ENCODE measurements at places on chromosomes 3 and 15.

DNA sequence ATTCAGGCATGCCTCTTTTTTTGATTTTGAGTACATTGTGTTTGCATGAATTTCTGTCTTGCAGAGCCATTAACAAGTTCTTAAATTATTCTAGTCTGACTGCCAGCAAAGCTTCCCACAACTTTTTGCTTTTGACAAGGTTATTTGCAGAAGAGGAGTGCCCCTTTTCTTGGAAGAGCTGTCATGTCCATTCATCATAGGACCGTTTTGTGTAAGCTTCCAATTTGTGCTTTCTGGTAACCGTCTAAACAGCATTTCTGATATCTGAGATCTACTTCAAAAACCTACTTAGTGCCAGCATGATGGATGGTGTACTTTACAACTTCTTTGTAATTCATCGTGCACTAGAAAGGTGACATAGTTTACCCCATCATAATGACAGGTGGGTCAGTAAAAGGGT is 379.7 kb downstream of the NAALADL2 start:
- no peak for DNase-seq

DNA sequence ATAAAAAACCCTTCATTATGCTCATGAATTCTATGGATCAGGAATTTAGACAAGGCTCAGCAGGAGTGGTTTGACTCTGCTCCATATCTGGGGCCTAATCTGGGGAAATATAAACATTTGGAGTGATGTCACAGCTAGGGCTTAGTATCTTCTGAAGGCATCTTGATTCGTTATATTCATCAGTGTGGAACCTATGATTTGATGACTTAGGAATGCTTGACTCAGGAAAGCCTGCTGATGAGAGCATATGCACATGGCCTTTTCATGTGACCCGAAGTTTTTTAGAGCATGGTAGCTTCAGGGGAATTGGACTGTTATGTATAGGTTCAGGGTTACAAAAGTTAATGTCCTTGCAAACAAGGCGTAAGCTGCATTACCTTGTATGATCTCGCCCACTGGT is 184.9 kb upstream of the LRRC3B start:
- peak; percentile 79 for DNase-seq

DNA sequence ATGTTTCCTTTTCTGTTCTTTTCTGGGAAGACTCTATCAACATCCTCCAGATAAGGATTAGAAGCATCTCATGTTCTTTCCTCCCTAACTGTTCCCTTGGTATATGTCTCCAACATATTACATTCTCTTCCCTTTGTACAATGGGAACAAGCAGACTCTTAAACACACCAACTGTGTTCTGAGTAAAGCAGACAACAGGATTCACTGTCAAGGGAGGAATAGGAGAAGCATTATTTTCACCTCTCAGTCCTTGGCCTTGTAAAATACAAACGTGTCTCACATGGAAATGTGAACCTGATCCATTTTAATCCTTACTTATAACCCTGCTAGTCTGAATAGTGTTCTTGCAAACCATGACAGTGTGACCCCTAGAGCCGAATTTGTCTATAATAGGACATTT is 19.6 kb downstream of the GYG1 start:
- DNase-seq: no peak

DNA sequence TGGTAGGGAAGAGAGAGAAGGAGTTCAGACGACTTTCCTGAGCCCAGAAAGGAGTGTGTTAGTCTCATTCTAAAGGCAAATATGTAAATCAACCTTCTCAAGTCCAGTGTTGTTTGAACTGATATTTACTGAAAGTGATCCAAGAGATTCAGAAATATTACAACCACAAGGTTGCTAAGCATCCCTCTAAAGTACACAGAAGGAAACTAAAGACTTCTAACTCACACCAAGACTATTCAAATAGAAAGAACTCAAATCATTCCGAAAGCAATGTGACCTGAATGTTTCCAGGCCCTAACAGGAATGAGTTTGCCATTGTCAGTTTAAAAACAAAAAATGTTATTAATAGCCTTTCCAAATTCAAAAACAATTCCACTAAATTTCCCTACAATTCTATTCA is 56.9 kb upstream of the VGLL3 start:
- no peak for DNase-seq

- DNase-seq: no peak
These were observed 12.1 kb downstream of the RFTN1 start for GRCh38 chr3:16501376-16501775.

- DNase-seq: no peak
These were observed 527.7 kb downstream of the EPHA3 start for GRCh38 chr3:89635137-89635536.

DNA sequence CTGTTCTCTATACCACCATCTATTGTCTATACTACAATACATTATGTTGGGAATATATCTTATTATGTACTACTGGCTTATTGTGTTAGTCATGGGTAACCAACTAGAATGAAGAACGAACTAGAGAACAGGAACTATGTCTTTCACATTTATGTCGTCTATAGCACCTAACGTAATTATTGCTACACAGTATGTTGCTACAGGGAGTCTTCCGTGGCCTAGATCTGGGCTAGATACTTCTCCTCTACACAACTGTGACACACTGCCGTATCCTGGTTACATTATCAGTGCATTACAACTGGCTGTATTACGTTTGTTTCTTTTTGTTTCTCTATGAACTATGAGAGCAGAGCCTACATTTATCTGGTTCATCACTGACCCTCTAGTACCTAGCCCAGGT is 34.0 kb downstream of the SCG5 start:
- no peak for DNase-seq

GRCh38 chr3:150899141-150899540 is 6.1 kb downstream of the MINDY4B start:
- no peak for DNase-seq

DNA sequence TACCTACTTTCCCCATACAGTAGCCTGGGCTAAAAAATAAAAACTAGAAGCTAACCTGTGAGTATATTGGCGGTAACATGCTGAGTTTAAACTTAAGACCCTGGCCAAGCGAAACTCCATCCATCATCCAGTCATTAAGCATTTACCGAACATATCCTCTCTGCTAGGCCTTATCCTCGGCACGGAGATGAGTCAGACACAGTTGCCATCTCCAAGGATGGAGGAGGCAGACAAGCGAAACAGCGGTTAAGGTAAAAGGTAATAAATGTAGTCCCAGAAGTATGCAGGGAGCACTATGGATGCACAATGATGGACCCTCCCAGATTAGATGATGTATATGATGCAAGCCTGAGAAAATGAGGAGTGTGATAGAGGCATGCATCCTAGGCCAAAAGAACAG is 143.6 kb downstream of the RYR3 start:
- DNase-seq: no peak

DNA sequence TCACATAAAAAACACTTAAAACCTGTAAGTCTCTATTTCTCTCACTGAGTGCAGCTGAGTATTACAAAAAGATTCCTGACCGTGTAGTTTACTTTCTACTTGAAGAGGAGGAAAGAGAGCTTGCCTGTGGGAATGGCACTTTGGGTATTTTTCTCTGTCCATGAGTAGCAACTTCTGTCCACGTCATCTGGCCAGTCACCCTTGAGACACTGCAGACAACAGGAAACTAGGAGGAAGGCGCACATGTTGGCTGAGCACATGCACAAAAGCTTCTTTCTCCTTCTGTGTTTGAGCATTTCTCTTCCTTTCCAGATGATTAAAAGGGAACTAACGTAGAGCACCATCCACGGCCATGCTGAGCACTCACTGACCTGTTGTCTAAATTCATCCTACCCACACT is 19.7 kb downstream of the STARD5 start:
- peak; percentile 38 for DNase-seq

- peak; percentile 35 for DNase-seq
These were observed 145.4 kb downstream of the KLHL25 start for GRCh38 chr15:85649372-85649771.

- peak; percentile 21 for DNase-seq
These were observed 36.8 kb downstream of the EHD4 start for GRCh38 chr15:41935566-41936020.

DNA sequence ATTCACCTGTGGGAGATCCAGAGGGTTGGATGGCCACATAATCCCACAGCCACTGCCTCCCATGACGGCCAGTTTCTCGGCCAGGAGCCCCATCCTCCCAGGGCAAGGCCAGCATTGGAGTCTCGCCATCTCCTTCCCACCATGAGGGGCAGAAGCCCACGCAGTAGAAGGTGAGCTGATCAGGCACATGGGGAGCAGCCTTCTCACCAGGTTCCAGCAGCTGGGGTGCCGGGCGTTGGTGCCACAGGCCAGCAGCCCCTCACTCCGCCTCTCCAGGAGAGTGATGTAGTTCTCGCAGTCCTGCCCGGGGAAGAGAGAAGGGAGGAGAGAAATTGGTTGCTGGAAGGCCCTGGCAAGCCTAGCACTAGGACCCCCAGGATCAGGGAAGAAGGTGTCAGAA is 16.1 kb downstream of the SEMA7A start:
- no peak for DNase-seq

DNA sequence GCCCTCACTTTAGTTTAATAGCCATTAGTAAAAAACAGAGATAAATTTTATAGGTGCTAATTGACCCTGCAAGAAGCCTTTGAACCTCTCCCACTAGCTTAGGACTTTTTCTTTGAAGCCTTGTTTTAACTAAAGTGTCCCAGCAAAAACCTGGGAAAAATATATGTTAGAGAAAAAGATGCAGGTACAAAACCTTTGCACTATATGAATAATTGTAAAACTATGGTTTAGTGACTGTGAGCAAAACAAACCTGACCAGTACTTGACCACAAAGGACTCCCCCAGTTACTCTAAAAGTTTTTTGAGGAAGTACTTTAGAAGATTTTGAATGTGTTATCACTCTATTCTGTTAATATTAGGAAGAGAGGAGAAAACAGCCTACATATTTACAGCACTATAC is 123.3 kb upstream of the TP63 start:
- no peak for DNase-seq

DNA sequence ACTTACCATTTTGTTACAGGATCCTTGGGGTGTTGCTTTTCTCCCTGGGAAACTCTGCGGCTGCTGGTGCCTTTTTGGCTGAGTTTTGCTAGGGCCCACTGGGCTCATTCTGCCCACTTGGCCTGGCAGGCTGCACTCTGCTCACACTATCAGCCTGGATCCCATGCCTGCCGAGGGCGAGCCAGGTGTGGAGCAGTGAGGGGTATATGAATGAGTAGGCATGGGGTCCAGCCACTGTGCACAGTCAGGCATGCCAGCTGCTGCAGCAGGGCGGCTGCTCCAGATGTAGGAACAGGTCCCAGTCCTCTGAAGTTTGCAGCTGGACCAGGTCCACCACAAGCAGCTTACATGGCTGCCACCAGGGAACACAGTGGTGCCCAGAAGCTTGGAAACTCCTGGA is 136.4 kb upstream of the CNTN3 start:
- no peak for DNase-seq

- no peak for DNase-seq
These were observed 41.9 kb downstream of the NIPA2 start for GRCh38 chr15:22880068-22880980.

GRCh38 chr3:72810063-72810462 is 38.2 kb downstream of the SHQ1 start:
- no peak for DNase-seq

DNA sequence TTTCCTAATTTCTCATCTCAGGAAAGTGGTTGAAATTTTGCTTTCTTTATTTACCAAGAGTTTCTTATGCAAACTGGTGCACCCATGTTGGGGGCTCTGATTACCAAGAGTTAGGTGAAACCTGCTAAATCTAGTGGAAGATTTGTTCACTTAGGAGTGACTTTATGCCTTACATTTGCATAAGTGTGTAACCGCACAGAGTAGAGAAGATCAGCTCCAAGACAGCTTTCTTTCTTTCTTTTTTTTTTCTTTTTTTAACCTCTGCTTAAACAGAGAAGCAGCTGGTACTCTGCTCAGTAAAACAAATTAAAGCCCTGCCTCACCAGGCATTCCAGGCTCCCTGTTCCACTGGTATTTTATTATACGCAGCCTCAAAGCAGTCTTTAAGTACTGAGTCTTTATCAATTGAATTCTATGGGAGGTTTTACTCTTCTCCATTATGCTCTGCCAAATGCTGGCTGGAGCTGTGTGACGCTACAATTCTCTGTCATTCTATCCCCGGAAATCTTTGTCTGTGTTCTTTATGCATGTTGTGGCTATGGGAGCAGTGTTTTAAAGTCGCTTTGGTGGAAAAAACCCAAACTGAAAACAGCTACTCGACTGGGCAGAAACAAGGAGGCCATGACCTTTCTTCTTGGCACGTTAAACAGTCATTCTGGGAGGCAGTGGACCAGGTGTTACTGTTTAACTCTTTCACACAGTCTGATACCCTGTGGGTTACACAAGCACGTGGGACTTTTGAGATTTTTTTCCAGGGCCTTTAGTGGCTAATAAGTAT is 55.2 kb upstream of the GBE1 start:
- peak; percentile 15 for DNase-seq

- DNase-seq: no peak
These were observed 394.0 kb downstream of the LRTM1 start for GRCh38 chr3:54533856-54534255.

DNA sequence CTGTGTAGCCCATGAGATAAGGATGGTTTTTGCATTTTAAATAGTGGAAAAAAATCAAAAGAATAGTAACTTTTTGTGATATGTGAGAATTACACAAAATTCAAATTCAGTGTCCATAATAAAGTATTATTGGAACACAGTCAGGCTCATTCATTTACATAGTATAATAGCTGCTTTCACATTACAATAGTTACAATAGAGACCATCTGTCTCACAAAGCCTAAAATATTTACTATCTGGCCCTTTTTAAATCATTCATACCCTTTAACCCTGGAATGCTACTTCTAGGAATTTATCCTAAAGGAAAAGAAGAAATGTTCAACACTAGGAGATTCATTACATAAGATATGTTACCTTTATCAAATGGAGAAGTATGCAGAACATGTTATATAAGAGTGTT is 35.5 kb upstream of the TM4SF4 start:
- no peak for DNase-seq

GRCh38 chr15:54803987-54804386 is 392.8 kb downstream of the RSL24D1 start:
- no peak for DNase-seq

DNA sequence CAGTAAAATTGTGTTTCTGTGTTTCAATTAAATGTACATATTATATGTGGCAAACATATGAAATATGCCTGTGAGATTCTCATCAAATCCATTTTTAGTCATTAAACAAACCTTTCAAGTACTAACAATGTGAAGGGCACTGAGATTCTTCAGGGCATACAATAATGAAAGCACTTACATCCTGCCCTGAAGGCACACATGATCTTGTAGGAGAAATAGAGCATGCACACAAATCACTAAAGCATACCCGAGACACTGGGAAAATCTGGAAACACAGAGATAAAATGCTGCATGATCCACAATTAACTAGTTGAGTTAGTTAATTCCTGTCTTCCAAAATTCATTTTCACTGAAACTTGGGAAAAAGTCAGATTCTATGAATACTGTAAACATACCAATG is 810.5 kb upstream of the NECTIN3 start:
- DNase-seq: no peak

GRCh38 chr3:21665444-21666100 is 85.4 kb downstream of the ZNF385D start:
- DNase-seq: no peak

- DNase-seq: no peak
These were observed 230.6 kb upstream of the PEX5L start for GRCh38 chr3:180267202-180267843.

- DNase-seq: peak; percentile 93
These were observed 43.0 kb downstream of the ABHD5 start for GRCh38 chr3:43733459-43734384.

GRCh38 chr15:67164401-67164791 is 90.1 kb downstream of the AAGAB start:
- peak; percentile 41 for DNase-seq
